Globus pallidus (tissue), 1 donor: ENCODE measurements at places on chromosomes 1 and 21.

DNA sequence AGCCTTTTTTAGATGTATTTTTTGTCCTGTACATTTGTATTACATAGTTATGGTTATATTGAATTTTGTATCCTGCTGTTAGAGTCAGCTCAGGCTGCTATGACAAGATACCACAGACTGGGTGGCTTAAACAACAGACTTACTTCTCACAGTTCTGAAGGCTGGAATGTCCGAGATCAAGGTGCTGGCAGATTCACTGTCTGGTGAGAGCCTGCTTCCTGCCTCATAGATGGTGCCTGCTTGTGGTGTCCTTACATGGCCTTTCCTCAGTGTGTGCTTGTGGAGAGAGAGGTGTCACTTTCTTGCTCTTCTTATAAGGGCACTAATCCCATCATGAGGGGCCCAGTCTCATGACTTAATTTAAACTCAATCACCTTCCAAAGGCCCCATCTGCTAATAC lies 23.1 kb upstream of the MYSM1 start:
- DNase-seq: no peak

DNA sequence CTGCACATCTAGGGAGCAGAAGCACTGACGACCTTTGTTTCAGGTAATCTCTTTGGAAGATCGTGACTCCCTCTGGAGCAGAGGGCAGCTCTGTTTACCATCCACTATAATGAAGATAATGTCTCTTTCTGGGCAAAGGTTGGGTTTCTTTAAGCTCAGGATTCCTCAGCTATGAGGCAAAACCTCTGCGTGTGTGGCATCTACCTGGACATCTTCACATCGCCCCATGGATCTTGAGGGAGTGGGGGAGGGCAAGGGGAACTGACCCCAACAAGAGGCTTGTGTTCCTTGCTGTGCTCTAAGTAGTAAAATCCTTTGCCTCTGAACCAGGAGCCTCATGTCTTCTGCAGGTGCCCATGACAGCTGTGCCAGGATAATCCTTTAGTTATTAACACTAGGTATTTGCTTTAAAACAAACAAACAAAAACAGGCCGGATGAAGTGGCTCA lies 19.6 kb downstream of the SPATA45 start:
- DNase-seq: no peak

- no peak for DNase-seq
Observed at GRCh38 chr1:200409203-200409760, 554 bp downstream of the ZNF281 start.

GRCh38 chr1:59506952-59507351 lies 210.1 kb downstream of the FGGY start:
- DNase-seq: no peak

GRCh38 chr1:203524824-203525223 lies 30.9 kb downstream of the OPTC start:
- no peak for DNase-seq

GRCh38 chr1:235932090-235932510 lies 65.4 kb upstream of the LYST start:
- no peak for DNase-seq

- no peak for DNase-seq
Observed at GRCh38 chr1:15627343-15627988, 10.2 kb downstream of the DDI2 start.

DNA sequence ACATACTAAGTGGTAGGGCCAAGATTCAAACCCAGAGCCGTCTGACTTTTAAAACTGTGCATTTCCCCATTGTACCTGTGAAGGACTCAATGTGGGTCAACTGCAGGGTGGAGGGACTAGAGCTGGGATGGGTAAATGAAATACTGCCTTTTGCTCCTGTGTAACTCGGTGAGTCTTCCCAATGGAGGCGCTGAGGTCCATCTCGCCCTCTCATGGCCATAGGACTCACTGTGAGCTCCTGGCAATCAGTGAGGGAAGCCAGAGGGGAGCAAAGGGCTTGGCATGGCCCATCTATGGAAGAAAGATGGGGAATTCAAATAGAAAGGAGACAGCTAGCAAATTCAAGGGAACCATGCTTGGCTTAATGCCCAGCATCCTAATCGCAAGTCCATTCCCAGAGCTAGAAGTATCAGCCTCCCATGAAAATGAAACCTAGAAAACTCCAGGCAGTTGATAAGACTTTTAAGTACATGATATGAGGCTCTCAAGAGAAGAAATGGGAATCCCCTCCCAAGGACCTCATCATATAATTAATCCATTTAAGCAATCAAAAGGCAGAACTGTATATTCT lies 25.4 kb upstream of the CGN start:
- DNase-seq: no peak

- no peak for DNase-seq
Observed at GRCh38 chr1:164163289-164163849, 395.6 kb upstream of the PBX1 start.

GRCh38 chr1:201355471-201355870 lies 22.0 kb downstream of the TNNT2 start:
- DNase-seq: no peak

DNA sequence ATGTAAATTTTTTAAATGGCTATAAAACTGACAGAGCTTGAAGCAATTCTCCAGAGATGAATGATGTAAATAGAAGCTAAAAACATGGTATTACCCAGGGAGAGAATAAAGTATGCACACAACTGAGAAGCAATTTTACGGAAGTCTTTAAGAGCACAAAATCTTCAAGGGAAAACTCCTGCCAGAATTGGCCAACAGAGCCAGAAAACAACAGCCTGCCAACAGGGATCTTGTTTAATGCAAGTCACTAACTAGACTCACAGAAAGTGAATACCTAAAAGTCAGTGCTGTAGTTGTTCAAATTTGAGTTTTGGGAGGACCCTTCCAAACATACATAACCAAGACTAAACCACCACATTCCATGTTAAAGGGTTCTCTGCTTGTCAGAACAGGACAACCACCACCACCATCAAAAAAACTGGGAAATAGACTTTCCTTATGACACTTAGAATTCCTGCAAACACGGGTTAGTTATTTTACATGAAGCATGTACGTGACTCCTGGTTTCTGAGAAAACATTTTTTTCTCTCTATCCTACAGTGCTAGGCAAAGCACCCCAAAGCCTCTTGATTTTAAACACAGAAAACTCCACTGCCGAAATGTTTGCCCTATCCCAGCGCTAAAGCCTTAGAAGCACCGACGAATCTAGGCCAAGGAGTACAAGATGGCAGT lies 1.6 kb downstream of the EPS15 start:
- peak; percentile 62 for DNase-seq
